Caco-2 (cell line): ENCODE measurements at places on chromosomes 2 and 18.

GRCh38 chr2:142871396-142871795 lies 6.1 kb upstream of the KYNU start:
- H3K27me3 ChIP-seq = no peaks in the 10 kb centered on the region
- no peaks in the 10 kb centered on the region; the same call in 1 of the 2 replicates for H3K36me3 ChIP-seq
- no peak for DNase-seq
- H3K27ac ChIP-seq = no peak overlapping the region
- no peak overlapping the region for H3K4me3 ChIP-seq

- no peaks in the 10 kb centered on the region for H3K36me3 ChIP-seq
- no peak overlapping the region for H3K4me3 ChIP-seq
- no peaks in the 10 kb centered on the region for H3K27me3 ChIP-seq
- H3K27ac ChIP-seq = no peak overlapping the region
- peaks cover 13% of the 10 kb centered on the region for H3K4me1 ChIP-seq
- no peak for DNase-seq
Measured at GRCh38 chr2:118122594-118123281, 34.5 kb downstream of the INSIG2 start.

DNA sequence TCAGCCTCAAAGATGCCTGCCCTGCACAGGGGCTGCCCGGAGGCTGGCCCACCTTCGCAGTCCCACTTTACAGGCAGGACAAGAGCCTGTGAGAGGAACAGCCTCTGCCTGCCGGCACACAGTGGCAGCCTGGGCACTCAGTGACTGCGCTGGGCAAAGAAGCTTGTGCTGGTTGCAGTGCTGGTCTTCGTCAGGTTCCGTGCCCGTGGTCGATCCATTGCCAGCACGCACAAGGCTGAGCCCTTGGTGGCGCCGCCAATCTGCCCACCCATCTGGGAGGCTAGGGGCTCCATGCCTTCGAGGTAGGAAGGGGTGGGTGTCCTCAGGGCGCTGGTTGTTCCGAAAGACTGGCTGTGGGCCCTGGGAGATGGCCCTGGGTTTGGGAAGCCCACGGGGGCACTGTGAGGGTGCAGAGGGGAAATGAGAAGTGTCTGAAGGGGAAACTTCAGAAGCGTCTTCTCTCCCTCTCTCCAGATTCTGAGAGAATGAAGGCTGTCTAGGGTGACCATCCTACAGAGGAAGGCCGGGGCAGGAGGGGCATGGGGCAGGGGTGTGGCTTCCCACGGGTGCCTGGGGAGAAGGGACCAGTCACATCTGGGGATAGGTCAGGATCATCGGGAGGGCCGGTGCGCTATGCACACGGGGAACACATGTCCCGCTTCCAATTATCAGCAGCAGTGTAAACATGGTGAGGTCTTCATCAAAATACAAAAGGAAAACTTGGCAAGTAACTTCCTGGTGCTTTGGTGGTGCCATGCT lies 49.1 kb upstream of the HS6ST1 start:
- DNase-seq = peak; percentile 26
- H3K27me3 ChIP-seq = no peaks in the 10 kb centered on the region
- H3K27ac ChIP-seq = no peak overlapping the region

DNA sequence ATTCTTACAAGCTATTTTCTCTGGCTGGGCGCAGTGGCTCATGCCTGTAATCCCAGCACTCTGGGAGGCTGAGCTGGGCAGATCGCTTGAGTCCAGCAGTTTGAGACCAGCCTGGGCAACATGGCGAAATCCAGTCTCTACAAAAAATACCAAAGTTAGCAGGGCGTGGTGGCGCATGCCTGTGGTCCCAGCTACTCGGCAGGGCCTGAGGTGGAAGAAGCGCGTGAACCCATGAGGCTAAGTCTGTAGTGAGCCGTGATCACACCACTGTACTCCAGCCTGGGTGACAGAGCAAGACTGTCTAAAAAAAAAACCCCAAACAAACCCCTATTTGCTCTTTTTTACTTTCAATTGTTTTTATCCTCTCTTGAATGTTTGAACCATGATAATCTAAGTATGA lies 37.0 kb downstream of the PPP4R1 start:
- H3K4me1 ChIP-seq = no peaks in the 10 kb centered on the region
- H3K36me3 ChIP-seq = peaks cover 2% of the 10 kb centered on the region
- no peaks in the 10 kb centered on the region for H3K27me3 ChIP-seq
- H3K27ac ChIP-seq = no peak overlapping the region
- H3K4me3 ChIP-seq = no peak overlapping the region
